ENCODE measurements at places on chromosomes 3 and 15.

- H3K36me3 ChIP-seq = no peaks in the 10 kb centered on the region
- H3K4me3 ChIP-seq = no peak overlapping the region
Observed at GRCh38 chr3:52381623-52382022, 63.3 kb downstream of the SEMA3G start.

GRCh38 chr3:142098964-142099363, 50.4 kb downstream of the TFDP2 start:
- H3K4me3 ChIP-seq = no peak overlapping the region
- H3K4me1 ChIP-seq = no peaks in the 10 kb centered on the region
- no peaks in the 10 kb centered on the region for H3K27me3 ChIP-seq
- H3K36me3 ChIP-seq = no peaks in the 10 kb centered on the region

DNA sequence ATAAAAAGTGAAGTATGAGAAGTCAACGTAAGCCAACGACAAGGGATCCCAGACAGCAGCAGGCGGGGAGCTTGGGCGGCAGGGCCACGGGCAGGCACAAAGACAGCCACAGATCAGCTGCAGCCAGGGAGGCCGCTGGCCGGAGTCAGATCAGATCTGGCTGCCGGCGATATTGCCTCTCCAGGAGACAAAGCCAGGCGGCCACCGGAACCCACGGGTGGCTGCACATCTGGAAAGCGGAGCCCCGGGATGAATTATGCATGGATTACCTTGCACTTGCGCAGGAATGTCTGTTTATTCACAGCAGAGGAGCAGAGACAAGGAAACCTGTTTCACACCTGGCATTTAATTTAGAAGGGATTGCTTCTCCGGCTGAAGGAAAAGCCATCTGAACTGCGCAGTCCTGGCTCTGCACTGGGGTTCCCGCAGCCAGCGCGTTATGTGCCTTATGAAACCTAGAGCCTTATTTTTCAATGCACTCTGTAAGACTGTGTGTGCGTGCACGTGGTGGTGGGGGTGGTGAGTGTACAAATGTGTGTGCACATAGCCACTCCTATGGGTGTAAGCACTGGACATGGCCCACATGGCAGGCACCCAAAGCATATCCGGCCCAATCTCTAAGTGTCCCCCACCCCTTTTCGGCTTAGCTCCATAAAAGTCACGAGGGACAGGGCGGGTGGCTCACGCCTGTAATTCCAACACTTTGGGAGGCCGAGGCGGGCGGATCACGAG, 427.8 kb upstream of the MCTP2 start:
- H3K4me3 ChIP-seq = no peak overlapping the region
- H3K27me3 ChIP-seq = no peaks in the 10 kb centered on the region
- no peak for DNase-seq
- H3K4me1 ChIP-seq = no peaks in the 10 kb centered on the region
- H3K36me3 ChIP-seq = no peaks in the 10 kb centered on the region

GRCh38 chr3:99172736-99173657, 271.5 kb upstream of the DCBLD2 start:
- H3K27ac ChIP-seq = no peak overlapping the region
- no peaks in the 10 kb centered on the region for H3K27me3 ChIP-seq
- no peaks in the 10 kb centered on the region for H3K4me1 ChIP-seq
- DNase-seq = peak; percentile 52

- no peak for DNase-seq
- no peak overlapping the region for H3K27ac ChIP-seq
- H3K27me3 ChIP-seq = no peaks in the 10 kb centered on the region
- H3K4me3 ChIP-seq = no peak overlapping the region
- no peaks in the 10 kb centered on the region for H3K4me1 ChIP-seq
- H3K36me3 ChIP-seq = no peaks in the 10 kb centered on the region
Observed at GRCh38 chr3:116045314-116045713, 400.0 kb downstream of the LSAMP start.

DNA sequence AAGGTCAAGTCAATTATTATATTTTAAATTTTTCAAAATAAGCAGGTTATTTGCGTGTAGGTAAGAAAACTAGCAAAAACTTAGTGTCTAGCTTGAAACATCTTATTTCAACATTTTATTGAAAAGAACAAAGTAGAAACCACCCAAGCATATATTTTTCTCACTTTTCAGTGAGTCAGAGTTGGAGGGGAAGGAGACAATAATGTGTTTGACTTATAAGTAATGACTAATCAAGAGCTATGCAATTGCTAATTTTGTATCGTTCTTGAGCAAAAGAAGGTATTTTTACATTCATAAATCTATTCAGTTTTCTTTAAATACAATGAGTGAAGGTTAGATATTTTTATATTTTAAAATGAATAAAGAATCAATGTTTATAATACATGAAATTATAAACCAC, 54.4 kb upstream of the P2RY1 start:
- H3K36me3 ChIP-seq = no peaks in the 10 kb centered on the region
- DNase-seq = no peak
- no peak overlapping the region for H3K27ac ChIP-seq
- H3K27me3 ChIP-seq = no peaks in the 10 kb centered on the region
- no peaks in the 10 kb centered on the region for H3K4me1 ChIP-seq

GRCh38 chr3:108024146-108024850, 66.5 kb downstream of the CD47 start:
- H3K27ac ChIP-seq = no peak overlapping the region
- H3K36me3 ChIP-seq = no peaks in the 10 kb centered on the region
- no peak for DNase-seq
- no peak overlapping the region for H3K4me3 ChIP-seq

DNA sequence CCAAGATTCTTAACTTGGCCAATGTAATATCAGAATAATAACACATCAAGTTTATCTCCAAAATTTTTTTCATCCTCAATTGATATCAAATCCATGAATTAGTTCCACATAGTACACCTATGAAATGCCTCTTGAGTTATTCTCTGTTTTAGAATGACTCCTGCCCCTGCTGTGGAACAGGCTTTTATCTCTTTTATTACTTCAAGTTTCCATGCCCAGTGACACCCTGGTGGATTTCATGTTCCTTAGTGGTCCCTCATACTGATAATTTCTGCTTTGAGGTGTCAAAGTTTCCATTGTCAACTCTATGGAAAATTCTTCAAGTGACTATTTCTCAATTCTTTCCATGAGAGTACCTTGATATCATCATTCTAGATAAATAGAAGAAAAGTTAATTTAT, 24.6 kb downstream of the PLSCR1 start:
- no peaks in the 10 kb centered on the region for H3K36me3 ChIP-seq
- H3K27me3 ChIP-seq = no peaks in the 10 kb centered on the region
- no peak overlapping the region for H3K27ac ChIP-seq
- no peak for DNase-seq

DNA sequence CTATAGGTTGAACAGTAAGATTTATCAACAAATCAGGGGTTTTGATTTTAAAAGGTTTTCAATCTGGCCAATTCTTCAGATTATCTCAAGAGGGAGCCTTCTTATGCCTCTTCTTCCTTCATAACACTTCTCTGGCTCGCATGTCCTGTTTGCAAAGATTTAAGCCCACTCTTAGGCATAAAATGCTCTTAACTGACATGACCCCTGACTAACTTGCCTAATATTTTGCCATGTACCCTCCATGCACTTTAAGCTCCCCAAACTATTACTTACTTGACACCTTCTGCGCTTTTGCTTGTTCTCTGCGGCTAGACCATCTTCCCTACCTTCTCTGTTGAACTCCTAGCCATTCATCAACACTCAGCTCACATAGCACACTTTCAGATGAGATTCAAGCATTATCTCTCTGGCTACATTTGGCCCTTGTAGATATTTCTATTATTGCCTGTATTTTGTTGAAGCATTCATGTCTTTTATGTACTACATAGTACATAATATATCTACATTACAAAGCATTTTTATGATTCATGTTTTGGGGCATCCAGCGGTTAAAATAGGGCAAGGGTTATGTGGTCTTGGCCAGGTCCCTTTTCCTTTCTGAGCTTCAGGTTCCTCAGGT, 1.0 kb upstream of the ARIH1 start:
- H3K4me3 ChIP-seq = peak overlapping the region; percentile 92
- no peaks in the 10 kb centered on the region for H3K36me3 ChIP-seq
- no peaks in the 10 kb centered on the region for H3K27me3 ChIP-seq
- no peak for DNase-seq

- H3K36me3 ChIP-seq = no peaks in the 10 kb centered on the region
- peak; percentile 61 for DNase-seq
- no peaks in the 10 kb centered on the region for H3K4me1 ChIP-seq
Observed at GRCh38 chr15:66923438-66923881, 141.9 kb upstream of the SMAD3 start.

GRCh38 chr15:70516408-70517193, 246.8 kb downstream of the UACA start:
- no peaks in the 10 kb centered on the region for H3K36me3 ChIP-seq
- DNase-seq = no peak
- no peaks in the 10 kb centered on the region for H3K27me3 ChIP-seq
- H3K27ac ChIP-seq = no peak overlapping the region
- H3K4me3 ChIP-seq = no peak overlapping the region

DNA sequence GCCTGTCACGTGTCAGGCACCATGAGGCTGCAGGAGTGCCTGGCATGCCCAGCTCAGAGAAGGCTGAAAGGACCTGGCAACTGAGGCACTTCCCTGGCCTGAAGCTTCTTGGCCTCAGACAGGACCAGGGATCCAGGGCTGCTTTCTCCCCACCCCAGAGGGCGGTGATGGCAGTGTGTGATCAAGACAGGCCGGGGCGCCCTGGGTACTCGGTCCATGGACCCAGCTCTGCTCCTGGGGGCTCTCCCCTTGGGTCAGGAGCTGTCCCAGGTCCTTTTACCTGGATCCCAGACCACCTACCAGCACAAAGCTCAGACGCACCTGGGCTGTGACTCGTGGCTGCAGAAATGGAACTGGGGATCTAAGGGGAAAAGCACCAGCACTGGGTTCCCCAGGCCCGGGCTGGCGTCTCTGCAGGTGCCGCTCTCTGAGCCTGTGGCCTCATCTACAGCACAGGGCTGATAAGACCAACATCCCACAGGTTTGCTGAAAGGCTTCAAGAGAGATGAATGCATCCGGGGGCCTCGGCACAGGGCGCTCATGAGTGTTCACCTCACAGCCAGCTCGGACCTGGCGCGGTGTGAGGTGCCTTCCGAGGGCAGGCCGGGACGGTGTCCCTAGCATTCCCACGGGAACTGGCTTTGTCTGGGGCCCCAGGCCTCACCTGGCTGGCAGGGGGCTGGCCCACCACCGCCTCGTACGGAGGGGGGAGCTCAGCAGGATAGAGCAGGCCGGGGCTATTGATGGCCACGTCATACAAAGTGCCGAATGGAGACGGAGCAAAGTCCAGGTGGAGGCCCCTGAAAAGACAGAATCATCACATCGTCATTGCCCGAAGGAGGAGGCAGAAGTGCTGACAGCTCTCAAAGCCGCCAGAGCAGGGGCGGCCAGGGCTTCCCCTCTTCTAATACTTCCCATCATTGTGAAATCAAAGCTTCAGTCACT, 133.6 kb downstream of the NSMCE3 start:
- no peaks in the 10 kb centered on the region for H3K36me3 ChIP-seq
- peaks cover 3% of the 10 kb centered on the region for H3K4me1 ChIP-seq
- no peak overlapping the region for H3K27ac ChIP-seq

GRCh38 chr3:12796171-12797123, at the start of gene CAND2:
TSS of gene CAND2 (plus strand) at chr3:12796680. CDS start at chr3:12796721, 41 bp downstream.
- peak within 1 kb of the TSS; percentile 96 for H3K4me3 ChIP-seq
- no peaks in the 10 kb centered on the region for H3K27me3 ChIP-seq
- peaks cover 3% of the 10 kb centered on the region for H3K4me1 ChIP-seq
- DNase-seq = no peak
- H3K36me3 ChIP-seq = no peaks in the 10 kb centered on the region

DNA sequence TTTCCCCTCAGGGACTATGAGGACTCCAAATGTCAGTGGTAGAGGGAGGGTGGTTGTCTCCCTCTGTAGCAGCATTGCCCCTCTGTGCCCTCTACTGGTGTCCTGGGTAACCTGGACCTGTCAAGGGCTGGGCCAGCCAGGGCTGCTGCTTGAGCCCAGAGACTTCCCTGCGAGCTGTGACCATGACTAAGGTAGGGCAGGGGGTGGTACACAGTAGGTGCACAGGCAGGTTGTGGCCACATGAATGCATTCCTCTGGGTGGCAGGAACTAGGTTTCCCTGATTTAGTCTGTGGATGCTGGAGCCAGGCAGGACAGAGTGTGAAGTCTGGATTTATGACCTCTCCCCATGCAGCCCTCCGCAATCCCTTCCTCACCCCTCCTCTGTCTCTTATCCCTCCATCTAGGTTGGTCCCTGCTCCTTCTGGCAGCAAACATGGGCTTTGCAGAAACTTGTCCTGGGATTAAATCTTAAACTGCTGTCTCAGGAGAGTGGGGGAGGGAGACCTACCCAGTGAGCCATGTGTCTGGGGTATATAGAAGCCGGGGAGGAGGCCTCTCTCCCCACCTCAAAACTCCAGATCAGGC, 8.7 kb upstream of the SEMA3F start:
- peaks cover 8% of the 10 kb centered on the region for H3K4me1 ChIP-seq
- no peak for DNase-seq
- H3K27me3 ChIP-seq = no peaks in the 10 kb centered on the region
- H3K4me3 ChIP-seq = no peak overlapping the region

- H3K27ac ChIP-seq = no peak overlapping the region
- DNase-seq = no peak
- no peak overlapping the region for H3K4me3 ChIP-seq
- no peaks in the 10 kb centered on the region for H3K4me1 ChIP-seq
Observed at GRCh38 chr3:112132088-112132487, 960 bp downstream of the GCSAM start.

DNA sequence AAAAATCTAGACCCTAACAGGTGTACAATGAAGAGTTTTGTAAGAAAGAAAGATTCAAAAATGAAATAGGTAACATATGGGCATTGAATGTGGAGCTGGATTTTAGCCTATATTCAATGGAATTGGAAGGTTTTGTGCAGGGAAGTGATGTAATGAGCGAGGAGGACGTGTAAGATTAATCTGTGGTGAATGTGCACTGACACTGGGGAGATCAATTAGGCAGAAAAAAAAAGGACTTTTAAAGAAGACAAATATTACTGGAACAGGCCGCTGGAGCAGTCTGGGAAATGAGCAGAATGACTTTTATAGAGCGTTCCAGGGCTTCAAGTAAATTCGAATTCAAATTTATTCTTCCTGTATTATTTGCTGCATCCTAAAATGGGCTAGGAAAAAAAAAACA, 55.2 kb downstream of the PDIA5 start:
- no peak overlapping the region for H3K27ac ChIP-seq
- no peaks in the 10 kb centered on the region for H3K4me1 ChIP-seq
- peaks cover 5% of the 10 kb centered on the region for H3K36me3 ChIP-seq
- no peak for DNase-seq
- H3K27me3 ChIP-seq = no peaks in the 10 kb centered on the region

- no peak overlapping the region for H3K27ac ChIP-seq
- H3K4me3 ChIP-seq = no peak overlapping the region
- no peak for DNase-seq
- H3K27me3 ChIP-seq = peaks cover 72% of the 10 kb centered on the region
- H3K36me3 ChIP-seq = no peaks in the 10 kb centered on the region
Observed at GRCh38 chr15:96327155-96327741, 3.3 kb upstream of the NR2F2 start.

DNA sequence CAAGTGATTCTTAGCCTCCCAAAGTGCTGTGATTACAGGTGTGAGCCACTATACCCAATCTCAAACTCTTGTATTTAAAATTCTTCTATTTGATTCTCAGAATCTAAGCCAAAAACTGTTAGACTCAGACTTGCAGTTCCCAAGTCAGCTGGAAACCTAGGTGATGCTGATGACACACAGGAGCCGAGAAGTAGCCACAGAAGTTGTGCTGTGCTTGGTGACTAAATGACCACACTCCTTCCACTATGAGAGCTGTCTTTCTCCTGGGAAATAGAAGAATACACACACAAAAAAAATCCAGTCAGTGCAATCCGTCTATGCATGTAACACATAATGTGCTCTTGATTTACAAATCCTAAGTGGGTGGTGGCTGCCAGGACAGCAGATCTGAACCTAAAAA, 33.9 kb downstream of the ILDR1 start:
- H3K4me3 ChIP-seq = no peak overlapping the region
- H3K27ac ChIP-seq = no peak overlapping the region
- H3K36me3 ChIP-seq = no peaks in the 10 kb centered on the region
- no peaks in the 10 kb centered on the region for H3K4me1 ChIP-seq
- DNase-seq = no peak

Data from iPS DF 6.9 (cell line).